ENCODE measurements at places on chromosomes 7 and 10.

- DNase-seq: peak; percentile 14
These were observed 380.3 kb upstream of the SEMA3C start for GRCh38 chr7:81298951-81299666.

DNA sequence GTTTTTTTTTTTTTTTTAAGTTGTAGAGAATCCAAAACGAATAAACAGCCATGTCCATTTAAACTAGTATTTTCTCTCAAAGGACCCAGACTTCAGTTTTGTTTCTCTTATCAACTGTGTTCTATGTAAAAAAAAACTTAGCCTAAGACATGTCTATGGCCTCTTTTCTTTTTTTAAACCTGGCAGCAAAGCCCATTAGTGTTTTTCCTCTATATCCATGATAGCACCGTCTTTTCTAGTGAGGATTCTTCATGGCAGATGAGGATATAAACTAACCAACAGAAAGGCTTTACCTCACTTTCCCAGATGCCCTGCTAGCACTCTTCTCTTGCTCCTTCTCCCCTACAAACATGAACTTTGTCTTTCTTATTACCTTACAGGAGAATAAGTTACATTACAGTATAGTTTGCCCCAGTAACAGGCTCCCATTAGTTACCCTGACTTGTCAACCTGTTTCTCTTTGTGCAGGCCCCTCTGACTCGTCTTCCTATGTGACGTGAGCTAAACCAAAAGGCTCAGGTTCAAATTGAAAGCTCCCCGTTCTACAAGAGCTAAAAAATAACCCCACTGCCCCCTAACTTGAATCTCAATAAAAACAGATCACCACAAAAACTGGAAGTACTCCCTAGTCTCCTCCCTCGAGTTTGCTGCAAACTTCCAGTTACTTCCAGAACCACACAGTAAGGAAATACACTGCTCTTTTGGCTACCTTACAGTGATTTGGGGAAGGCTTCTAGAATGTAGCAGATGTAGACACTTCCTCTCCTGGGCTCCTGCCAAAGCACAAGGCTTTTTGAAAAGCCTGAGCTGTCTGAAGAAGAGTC is 20.1 kb downstream of the P4HA1 start:
- DNase-seq: no peak

GRCh38 chr10:6833458-6834011 is 253.5 kb upstream of the PRKCQ start:
- no peak for DNase-seq

GRCh38 chr10:113225903-113226302 is 275.9 kb downstream of the TCF7L2 start:
- DNase-seq: no peak

- no peak for DNase-seq
These were observed 39.1 kb upstream of the EBF3 start for GRCh38 chr10:130003166-130003565.

DNA sequence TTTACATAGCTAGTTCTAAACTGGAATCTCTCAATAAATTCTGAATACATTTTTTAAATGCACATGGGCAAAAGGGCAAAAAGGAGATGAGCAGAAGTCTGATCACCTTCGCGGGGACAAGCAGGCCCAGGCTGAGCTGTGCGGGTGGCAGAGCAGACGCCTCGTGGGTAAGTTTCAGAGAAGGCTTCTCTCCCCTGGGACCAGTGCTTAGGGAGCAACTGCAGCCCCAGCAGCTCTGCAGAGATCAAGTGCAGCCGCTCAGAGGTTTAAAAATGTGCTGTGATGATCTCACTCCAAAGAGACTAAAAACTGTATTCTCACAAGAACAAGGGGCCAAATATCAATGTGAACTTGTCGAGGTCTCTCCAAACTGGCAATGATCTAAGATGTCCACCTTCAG is 264.3 kb upstream of the RNF32 start:
- no peak for DNase-seq

DNA sequence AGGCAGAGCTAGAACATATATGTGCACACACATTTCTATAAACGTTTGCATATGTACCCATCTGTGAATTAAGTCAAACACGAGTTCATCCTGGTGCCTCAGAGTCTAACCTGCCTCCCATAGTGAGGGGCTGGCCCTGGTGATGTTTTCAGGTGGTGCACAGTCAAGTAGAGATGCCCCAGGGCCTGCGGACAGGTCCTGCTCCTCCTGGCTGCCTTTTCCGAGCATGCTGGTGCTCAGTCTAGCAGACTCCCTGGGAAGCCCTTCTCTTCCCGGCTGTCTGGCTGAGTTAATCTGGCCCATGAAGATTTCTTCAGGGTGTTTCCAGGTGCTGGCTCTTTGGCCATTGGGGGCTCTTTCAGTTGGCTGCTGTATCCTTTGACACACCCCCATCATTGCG is 14.3 kb downstream of the ADCY1 start:
- DNase-seq: no peak
